ENCODE measurements at places on chromosomes 5 and 9.

DNA sequence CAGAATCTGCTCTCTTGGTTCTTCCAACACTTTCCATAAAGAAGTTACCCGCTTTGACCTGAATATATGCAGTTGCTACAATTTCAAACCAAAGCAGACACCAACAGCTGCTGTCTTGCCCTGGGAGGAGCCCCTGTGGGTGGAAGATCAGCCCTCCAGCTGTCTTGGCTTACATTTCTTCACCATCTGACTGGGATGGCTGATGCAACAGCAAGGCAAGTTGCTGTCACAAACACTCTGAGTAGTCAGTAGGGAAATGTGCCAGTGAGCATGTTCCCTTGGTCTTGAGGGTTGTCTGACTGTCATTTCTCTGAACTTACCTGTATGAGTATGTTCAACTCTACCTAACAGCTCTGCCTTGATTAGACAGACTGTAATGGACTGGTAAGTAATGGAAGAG lies 152.9 kb downstream of the SGCD start:
- DNase-seq = no peak

- no peak for DNase-seq
Observed at GRCh38 chr5:75847561-75848021, 130.4 kb upstream of the POC5 start.

- DNase-seq = no peak
Observed at GRCh38 chr5:146890731-146891440, 12.3 kb upstream of the PPP2R2B start.

DNA sequence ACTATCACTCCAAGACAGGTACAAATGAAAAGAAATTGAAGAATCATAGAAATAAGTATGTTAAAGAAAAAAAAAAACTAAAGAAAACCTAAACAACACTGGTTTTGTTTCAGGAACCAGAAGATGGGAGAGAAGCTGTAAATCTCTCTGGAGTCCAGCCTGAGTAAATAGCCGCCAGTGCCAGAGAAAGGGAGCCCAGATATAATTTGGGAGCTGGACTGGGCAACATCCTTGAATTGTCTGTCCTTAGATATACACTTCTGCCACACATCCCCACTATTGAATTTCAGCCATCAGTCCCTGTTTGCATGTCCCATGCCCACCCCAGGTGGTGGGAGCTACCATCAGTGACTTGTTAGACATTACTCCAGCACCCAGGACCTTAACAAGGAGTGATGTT lies 979.6 kb downstream of the DTWD2 start:
- DNase-seq = no peak

- no peak for DNase-seq
Observed at GRCh38 chr5:93777620-93778019, 36.2 kb upstream of the POU5F2 start.

DNA sequence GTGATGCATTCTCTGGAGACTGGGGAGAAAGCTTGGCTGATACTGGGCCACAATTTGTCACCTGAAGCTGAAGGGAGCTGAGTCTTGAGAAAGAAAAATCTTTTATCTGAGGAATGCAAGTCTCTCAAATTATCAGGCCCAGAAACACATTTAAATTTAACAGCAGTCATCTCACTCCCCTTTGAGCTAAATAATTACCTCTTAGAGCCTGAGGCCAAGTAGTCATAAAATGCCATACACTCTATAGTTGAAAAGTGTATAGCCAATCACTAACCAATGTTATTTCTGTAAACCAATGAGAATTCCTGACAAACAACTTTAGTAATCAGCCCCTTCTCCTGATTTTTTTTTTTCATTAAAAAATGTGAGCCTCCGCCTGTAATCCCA lies 32.7 kb upstream of the DAPK1 start:
- DNase-seq = no peak

GRCh38 chr9:91746904-91747303 lies 203.1 kb downstream of the ROR2 start:
- no peak for DNase-seq

- no peak for DNase-seq
Observed at GRCh38 chr5:62011089-62011664, 294.8 kb upstream of the KIF2A start.

Measured in large intestine (tissue), 12 donors.